ENCODE measurements at places on chromosomes 7 and 10.

GRCh38 chr7:138449580-138449979 lies 10.5 kb upstream of the TRIM24 start:
- DNase-seq = peak; percentile 18

- no peak for DNase-seq
These were observed 57.3 kb downstream of the FAM53B start for GRCh38 chr10:124686707-124687376.

GRCh38 chr7:13832346-13832745 lies 157.1 kb downstream of the ETV1 start:
- DNase-seq = no peak

DNA sequence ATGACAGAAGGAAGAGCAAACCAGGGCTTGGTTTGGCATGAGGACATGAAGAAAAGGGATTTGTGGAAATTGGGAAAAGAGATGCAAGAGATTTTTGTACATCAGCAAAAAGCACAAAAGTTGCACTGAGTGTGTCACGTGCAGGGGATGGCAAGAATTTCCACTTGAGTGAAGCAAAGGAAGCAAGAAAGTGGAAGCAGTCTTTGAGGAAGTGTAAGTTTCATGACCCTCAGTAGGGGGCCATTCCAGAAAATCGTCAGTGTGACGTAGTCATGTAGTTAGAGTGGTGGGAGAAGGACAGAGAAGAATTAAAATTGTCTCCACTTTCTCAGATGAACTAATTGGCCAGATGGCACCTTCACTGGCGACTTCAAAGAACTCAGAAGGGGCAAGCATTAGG lies 123.3 kb upstream of the FZD1 start:
- no peak for DNase-seq
